ENCODE measurements at places on chromosomes 16 and 17.

DNA sequence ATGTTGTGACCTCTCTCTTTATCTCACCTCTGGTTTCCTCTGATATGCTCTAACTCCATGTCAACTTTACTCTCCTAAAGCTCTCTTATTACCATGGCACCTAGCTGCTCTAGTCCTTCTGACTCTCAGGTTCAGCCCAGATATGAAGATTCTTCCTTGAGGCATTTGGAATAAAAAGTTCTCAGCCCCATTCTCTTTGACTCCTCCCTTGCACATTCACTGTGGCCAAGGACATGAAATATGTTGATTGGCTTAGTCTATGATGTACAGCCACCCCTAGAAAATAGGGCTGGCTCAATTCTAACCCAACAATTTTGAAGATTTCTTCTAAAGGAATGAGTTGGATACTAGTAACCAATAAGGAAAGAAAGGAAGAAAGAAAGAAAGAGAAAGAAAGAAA is 20.8 kb upstream of the GAS7 start:
- DNase-seq = no peak

GRCh38 chr17:57562184-57562698 is 182.9 kb downstream of the CCDC182 start:
- no peak for DNase-seq

- no peak for DNase-seq
Observed at GRCh38 chr17:63652106-63652505, 29.9 kb downstream of the MAP3K3 start.

- DNase-seq = no peak
Observed at GRCh38 chr17:38797158-38797490, 2.2 kb downstream of the PIP4K2B start.

- no peak for DNase-seq
Observed at GRCh38 chr17:11610999-11611566, 12.8 kb downstream of the DNAH9 start.

GRCh38 chr16:15810411-15810810 is 46.4 kb downstream of the MYH11 start:
- no peak for DNase-seq

DNA sequence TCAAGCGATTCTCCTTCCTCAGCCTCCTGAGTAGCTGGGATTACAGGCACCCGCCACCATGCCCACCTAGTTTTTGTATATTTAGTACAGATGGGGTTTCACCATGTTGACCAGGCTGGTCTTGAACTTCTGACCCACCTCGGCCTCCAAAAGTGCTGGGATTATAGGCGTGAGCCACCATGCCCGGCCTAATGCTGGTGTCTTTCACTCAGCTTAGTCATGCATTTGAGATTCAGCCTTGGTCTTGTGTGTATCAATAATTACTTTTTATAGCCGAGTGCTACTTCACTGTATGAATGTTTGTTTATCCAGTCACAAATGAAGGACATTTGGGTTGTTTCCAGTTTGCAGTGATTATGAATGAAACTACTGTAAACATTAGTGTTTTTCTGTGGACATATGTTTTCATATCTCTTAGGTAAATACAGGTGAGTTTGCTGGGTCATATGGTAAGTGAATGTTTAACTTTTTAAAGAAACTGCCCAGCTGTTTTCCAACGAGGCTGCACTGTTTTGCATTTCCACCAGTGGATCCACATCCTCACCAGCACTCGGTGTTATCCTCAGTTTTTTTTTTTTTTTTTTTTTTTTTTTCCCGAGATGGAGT is 11.0 kb upstream of the PLCG2 start:
- DNase-seq = no peak

GRCh38 chr16:89164436-89164835 is 7.1 kb upstream of the CDH15 start:
- no peak for DNase-seq

- DNase-seq = no peak
Observed at GRCh38 chr17:81909231-81909630, 2.0 kb downstream of the PCYT2 start.

DNA sequence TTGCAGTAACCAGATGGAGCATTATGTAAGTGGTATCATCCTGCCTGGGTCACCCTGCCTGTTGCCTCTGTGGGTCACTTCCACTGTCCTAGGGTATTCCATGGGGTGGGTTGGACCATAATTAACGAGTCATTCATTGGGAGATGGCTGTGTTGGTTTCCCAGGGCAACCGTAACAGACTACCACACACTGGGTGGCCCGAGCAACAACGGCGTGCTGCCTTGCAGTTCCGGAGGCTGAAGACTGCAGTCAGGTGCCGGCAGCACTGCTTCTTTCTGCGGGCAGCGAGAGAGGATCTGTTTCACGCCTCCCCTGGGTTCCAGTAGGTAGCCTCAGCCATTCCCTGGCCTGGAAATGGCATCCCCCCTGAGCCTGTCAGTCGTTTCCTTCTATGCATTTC is 28.9 kb upstream of the CMIP start:
- DNase-seq = no peak

GRCh38 chr16:2586241-2586640 is 48.4 kb downstream of the PDPK1 start:
- DNase-seq = no peak

GRCh38 chr17:65154770-65155589 is 17.8 kb downstream of the RGS9 start:
- DNase-seq = no peak

GRCh38 chr17:60256174-60256573 is 106.4 kb downstream of the CA4 start:
- DNase-seq = no peak

- no peak for DNase-seq
Observed at GRCh38 chr17:561116-561515, 153.5 kb downstream of the VPS53 start.

- DNase-seq = no peak
Observed at GRCh38 chr16:76956394-76956793, 234.6 kb upstream of the MON1B start.

DNA sequence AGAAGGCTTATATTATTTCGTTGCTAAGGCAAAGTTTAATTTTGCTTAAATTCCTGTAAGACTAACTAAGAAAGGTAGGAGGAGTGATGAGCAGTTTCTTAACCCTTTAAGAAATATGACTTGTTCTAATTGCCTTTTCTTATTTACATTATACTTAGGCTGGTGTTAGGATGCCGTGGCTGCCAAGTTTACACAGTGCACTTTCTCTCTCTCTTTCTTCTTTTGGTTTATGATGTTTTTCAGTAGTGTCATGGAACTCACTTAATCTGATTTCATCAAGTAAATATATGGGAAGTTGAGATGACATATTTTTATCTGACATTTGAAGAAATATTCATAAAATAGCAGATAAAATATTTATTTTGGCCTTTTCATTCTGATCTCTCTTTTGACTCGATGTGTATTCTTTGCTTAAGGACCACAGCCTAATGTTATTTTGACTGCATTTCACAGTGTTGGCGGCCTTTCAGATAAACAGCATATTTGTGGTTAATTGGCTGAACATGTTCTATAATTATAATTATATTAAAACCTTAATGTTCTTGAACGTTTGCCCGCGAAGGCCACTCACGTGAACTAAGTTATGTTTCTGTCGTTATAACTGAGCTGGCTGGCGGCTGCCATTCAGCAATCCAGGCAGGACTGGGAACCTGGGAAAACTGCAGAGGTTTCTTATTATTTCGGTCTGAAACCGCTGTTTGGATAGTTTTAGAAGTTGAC is 191.6 kb downstream of the WWOX start:
- peak; percentile 11 for DNase-seq

DNA sequence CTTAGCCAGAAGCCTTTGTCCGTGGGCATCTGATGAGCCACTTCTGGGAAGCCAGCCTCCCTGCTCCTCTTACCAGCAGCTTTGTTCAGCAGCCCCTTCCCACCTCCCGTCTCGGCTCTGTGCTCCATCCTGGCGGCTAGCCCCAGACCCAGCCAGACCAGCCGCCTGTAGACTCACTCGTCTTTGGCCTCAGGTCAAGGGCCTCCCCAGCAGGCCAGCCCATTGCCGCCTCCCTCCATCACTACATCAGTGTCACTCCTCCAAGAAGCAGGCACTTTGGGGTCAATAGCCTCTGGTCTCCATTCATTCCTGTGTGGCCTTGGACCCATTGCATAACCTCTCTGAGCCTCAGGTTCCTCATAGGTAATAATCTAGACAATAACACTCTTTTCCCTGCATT is 20.9 kb upstream of the CRHR1 start:
- no peak for DNase-seq

DNA sequence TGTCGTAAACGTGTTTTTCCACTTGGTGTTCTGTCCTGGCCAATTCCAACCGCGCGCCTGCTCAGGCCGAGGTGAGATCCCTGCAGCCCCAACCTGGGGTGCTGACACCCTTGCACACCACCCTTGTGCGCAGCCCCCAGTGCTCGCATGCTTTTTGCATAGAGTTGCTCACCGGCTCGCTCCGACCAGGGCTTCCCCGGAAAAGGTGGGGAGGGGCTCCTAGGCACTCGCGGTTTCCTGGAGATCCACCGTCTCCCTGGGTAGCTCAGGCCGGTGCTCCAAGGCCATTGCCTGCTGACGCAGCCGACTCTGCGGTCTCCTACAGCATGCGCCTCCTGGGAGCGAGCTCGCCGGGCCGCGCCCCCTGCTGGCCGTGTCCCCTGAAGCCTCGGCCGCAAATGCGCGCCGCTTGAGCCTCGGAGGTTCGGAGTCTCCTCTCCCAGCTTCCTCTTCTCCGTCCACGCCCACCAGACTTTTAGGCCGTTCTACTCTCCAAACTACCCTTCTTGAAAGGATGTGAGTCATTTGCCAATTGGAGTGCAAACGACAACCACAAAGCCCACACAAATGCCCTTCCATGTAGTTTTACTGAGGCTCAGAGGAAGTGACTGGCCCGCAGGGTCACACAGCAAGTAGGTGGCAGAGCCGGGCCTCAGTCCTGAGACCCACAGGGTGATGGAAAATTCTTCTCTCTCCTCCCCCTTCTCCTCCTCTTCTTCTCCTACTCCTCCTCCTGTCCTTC is 7.2 kb upstream of the PDP2 start:
- peak; percentile 100 for DNase-seq

All from H4 (cell line).